Brain pericyte (primary cell): ENCODE measurements at places on chromosomes 4 and X.

DNA sequence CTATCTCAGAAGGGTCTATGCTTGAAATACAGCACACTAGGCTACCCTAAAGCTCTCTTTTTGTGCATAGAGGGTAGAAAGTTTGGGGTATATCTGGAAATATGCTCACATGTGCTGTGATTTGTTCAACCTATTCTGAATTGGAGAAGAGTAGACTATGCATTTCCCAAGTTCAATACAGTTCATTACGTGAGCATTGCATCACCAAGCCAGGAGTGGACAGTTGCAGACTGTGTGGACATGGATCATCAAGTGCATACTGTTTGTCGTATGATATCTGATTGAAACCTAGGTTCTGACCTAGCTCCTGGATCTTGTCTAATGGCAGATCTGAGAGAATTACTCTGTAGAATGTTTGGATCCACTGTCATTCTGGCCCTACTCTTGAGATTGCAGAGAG, 161.1 kb downstream of the FRAS1 start:
- no peak for DNase-seq

- DNase-seq: peak; percentile 42
Observed at GRCh38 chrX:53281321-53281822, at the start of gene IQSEC2. Gene IQSEC2 (minus strand): TSS chrX:53281584.

DNA sequence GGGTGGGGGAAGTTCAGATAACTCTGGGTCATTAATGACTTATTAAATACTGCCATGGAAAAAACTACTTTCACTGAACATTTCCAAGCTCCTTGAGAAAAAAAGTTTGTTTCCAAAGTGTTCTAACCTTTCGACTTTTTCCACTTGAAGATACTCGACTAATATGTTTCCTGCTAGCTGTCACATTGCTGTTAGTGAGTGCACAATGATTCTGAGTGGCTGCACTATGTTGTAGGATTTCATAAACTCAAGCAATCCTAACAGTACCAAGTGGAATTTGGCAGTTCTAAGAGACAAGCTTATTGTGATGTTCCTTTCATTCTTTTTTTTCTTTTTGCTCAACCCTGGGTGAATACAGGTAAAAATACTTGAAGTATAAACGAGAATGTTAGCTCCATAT, 33.4 kb downstream of the GRXCR1 start:
- no peak for DNase-seq

- DNase-seq: no peak
Observed at GRCh38 chr4:39227906-39228305, 45.6 kb downstream of the WDR19 start.

DNA sequence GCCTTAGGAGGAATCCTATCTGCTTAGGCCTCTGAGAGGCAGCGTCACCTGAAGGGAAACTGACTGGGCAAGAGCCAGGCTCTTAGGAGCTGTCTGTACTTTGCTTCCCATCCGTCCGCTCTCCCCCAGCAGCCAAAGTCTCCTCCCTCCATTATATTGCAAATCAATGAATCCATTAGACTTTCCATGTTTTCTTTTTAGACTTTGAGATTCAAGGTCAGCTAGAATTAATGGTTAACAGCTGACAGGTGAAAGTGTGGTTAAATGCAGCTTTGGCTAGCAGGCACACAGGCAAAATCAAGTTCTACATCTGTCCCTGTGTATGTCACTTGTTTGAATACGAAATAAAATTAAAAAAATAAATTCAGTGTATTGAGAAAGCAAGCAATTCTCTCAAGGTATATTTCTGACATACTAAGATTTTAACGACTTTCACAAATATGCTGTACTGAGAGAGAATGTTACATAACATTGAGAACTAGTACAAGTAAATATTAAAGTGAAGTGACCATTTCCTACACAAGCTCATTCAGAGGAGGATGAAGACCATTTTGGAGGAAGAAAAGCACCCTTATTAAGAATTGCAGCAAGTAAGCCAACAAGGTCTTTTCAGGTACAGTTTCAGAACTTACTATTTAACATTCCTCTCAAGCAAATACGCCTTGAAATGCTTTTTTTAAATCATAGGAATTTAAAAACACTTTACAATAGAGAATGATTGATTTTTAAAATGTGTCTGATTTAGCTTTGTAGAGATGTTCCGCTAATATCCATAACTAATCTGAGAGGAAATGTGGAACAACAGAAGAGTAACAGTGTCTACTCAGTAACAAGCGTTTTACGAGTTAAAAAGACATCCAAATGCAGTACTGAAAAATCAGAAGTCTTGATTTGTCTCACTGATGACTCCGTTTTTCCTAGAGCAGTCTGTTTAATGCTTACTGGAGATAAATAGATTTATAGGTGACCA, at the start of gene F11:
Gene F11, plus strand, starts transcription at position 507 of the 970 bp plus-strand sequence. CDS start 948 bp downstream, outside the sequence.
- no peak for DNase-seq

DNA sequence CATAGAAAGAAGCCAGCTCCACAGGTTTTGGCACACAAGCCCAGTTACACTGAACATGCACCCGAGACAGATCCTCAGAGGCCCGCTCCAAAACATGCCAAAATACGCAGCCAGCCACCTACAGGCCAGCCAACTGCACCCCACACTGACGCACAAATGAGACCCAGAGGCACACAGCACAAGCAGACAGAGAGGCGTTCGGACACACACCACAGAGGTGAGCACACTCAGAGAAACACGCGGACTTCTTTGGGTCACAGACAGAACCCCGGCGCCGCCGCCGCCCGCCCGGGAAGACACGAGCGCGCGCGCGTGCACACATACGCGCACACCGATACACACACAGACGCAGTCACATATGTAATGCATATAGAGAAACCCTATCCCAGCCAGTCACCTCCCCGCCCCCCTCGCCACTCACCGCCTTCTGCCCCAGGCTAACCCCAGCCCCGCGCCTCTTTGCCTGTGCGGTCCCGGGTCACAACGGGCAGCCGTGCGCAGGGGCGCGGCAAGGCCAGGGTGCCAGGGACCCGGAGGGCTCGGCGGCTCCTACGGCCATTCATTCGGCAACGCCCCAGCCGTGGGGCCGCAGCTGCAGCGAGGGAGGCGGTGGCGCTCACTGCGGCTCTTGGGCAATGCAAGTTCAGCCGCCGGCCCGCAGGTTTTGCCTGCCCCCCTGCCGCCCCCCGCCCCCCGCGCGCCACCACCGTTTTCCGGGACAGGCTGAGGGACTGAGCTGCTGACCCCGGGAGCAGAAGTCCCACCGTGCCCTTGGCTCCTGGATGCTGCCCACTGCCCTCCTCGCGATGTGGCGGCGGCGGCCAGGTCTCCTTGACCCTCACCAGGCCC, 553 bp downstream of the SEPTIN6 start:
- DNase-seq: no peak

DNA sequence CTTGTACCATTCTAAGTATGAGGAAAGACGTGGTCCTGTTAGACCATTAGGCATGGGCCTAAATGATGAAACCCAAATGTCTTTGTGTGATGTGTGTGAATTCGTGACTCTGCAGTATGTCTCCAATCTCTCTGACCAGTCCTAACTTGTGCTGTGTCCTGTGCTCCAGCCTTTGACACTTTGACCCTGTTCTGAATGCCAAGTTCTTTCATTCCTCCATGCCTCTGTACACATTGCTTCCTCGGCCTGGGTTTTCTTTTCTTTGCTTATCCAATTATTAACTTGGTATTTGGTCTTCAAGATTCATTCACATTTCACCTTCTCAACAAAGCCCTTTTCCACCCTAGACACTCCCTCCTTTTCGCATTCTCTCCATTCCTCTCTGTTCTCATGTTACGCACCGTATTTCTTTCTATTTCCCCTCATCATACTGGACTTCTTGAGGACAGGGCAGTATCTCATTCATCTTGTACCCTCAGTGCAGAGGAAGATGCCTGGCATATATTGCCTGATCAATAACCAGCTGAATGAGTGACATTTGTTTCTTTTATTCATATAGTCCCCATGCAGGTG, 138.7 kb downstream of the F11 start:
- DNase-seq: no peak

DNA sequence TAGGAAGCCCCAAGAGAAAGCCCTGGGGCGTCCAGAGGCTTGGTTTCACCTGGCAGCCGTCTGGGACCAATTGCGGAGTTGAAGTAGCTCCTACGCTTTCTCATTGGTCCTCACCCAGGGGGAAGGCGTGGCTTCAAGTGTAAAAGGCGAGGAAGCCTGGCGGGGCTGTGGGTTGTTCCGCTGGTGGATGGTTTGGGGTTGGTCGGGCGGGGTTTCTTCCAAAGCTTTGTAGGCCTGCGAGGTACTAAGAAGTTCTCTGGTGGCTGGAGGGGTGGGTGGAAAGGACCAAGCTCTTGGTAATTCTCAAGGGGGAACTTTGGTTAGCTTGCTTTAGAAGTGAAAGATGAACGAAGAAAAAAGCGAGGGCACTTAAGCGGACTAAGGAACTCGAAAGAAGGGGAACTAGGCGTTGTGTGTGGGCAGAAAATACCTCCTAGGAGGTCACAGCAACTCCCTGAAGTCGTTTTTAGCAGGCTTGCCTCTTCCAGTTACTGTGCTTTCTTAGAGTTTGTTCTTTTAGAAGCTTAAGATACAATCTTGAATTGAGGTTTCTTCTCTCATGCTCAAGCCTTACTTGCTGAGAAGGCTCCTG, 36.6 kb downstream of the CCNG2 start:
- no peak for DNase-seq

GRCh38 chrX:39762266-39762841, 335.4 kb downstream of the BCOR start:
- peak; percentile 58 for DNase-seq

DNA sequence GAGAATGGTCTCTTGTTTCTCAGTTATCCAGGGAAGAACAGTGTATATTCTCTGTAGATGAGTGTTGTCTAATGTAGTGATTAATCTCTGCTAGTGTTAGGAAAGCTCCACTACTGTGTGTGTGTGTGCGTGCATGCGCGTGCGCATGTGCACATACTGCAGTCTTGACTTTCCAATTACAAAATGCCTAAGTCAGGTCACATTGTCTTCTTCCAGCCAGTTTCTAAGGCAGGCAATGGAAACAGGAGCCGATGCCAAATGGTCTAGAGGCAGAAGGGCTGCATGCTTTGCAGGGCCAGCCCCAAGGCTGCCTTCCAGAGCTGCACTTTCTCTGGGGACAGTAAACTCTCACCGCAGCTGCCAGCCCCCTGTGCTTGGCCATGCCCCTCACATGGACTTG, 30.5 kb upstream of the NAP1L5 start:
- no peak for DNase-seq

DNA sequence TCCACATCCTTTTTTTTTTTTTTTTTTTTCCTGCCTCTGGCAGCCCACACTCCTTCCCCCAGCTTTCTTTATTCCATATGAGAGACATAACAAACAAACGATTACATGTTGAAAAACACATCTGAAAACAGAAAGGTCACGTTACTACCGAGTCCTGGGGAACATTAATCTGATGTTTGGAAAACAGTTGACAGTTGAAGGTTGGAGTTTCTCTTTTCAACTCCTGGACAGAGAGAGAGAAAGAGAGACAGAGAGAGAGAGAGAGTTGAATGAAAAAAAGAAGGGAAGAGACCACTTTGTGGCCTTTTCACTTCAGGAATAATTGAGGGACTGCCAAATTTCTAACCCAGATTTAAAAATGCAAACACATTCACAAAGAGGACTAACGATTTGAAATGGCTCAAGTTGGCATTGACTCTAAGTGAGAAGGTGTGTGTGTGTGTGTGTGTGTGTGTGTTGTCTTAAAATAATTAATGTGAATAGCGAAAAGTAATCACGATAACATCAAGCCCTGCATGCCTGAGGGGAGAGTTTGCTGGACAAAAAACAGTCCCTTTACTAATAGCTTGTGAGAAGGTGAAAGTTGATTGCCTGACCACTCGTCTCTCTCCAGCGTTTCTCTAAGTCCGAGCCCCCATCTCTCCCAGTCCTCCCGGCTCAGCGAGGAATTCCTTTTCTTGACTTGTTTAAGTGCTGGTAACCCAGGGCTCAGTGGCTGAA, 67.3 kb downstream of the FBXO8 start:
- DNase-seq: no peak

GRCh38 chrX:65690057-65690855, 22.8 kb downstream of the MSN start:
- no peak for DNase-seq

DNA sequence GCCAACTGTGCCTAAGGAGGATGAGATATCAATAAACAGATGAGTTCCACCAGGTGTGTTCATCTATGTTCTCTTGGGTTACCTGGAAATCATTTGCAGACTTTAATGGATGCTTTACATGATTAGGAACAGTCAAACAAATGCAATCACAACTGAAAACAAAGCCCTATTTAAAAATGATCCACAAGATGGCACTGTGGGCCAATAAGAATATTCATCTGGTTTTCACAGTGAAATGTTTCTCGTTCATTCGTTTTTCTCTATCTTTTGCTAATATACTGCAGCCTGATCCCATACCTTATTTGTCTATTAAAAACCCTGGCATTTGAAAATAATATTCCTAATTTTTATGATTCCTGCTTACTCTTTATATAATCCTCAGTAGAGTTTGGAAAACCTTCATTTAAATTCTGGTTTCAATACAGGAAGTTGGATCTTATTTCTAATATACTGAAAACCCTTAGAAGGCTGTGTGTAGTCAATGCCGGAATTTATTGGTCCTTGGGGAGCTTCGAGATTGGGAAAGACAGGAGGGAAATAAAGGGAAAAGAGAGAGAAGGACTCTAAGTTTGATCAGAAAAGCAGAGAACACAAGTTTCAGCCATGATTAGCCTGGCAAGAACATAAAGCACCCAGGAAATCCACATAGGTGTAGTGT, 63.8 kb upstream of the TAPT1 start:
- no peak for DNase-seq

- no peak for DNase-seq
Observed at GRCh38 chrX:130295519-130296296, 27.0 kb upstream of the ZNF280C start.

DNA sequence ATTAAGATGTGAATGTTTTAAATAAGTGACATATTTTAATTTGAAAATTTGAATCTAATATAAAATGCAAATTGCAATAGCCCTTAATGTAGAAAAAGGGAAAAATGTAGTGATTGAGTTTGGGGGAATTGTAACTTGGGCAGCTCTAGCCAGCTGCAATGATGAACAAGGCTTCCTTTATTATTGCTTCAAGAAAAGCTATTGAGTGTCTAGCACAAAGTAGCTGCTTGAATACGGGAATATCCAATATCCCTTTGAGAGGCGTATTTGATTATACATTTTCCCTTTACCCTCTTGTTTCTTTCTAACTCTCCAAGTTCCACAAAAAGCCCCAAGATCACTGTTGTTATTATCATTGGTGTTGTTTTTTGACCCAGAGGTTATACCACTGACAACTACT, 21.8 kb downstream of the IL1RAPL1 start:
- DNase-seq: no peak

DNA sequence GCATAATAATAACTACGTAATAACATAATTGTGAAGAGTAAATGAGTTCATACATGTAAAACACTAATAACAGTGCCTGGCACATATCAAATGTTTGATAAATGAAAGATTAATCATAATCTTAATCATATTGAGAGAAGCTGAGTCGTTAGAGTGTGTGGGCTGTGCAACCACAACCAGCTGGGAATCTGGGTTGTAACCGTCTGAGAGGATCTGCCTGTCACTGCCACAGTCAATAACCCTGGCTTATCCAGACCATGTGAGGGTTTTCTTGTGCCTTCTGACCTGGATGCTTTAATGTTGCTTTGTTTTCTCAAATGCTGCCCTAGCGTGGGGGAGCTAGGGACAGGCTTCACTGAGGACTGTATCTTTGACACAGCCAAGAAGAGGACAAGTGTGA, 73.9 kb downstream of the TRPC5 start:
- DNase-seq: no peak
